ENCODE measurements at places on chromosomes 16 and 17.

DNA sequence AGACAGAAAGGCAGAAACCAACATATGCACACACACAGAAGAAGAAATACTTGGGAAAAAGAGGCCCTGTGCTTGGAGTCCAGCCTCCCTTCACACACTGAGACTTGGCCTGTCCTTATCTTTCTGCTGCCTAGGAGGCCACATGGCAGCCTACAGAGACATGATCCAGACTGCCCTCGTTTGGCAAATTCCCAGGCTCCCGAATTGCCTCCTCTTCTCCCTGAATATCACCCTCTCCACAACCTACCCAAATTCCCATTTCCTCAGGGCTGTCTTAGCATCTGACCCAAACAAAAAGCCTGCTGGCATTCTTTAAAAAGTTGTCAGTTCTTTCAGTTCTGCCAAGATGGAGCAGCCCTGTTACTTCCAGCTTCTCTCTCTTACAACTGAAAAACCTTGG lies 59.8 kb downstream of the DNAH17 start:
- DNase-seq = no peak

- DNase-seq = peak; percentile 36
These were observed 363.7 kb downstream of the SNX29 start for GRCh38 chr16:12340151-12340733.

DNA sequence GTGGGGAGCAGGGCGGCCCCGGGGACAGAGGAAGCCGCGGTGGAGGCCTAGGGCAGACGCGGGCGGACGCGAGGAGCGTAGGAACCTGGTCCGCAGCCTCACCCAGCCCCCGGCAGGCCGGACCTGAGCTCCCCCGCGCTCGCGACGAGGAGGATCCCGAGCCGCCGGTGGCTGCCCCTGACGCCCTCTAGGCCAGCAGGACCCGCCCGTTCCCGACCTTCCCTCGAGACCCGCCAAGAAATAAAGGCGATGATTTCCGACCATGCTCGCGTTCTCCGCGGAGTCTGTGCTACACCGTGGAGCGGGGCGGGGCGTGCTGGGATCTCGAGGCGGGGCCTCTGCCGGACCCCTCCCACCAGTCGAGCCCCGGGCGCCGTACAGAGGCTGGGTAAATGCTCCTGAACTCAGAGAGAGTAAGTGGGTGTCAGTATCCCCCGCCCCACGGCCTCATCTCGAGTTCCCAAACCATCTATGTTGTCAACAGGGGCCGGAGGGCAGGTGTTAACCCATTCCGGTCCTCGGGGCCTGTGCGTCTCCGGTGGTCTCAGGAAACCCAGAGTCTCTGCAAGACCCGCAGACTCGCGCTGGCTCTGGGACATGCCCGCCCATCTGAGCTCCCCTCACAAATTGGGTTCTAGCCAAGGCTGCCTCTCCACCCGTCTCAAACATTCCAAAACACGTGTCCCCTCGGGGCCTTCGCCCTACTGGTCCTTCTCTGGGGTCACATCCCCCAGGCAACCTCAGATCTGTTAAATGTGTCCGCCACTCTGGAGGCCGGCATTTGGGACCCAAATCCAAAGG lies 13.7 kb downstream of the SYCE1L start:
- DNase-seq = peak; percentile 66

- DNase-seq = no peak
These were observed 430 bp downstream of the AMFR start for GRCh38 chr16:56424791-56425438.

DNA sequence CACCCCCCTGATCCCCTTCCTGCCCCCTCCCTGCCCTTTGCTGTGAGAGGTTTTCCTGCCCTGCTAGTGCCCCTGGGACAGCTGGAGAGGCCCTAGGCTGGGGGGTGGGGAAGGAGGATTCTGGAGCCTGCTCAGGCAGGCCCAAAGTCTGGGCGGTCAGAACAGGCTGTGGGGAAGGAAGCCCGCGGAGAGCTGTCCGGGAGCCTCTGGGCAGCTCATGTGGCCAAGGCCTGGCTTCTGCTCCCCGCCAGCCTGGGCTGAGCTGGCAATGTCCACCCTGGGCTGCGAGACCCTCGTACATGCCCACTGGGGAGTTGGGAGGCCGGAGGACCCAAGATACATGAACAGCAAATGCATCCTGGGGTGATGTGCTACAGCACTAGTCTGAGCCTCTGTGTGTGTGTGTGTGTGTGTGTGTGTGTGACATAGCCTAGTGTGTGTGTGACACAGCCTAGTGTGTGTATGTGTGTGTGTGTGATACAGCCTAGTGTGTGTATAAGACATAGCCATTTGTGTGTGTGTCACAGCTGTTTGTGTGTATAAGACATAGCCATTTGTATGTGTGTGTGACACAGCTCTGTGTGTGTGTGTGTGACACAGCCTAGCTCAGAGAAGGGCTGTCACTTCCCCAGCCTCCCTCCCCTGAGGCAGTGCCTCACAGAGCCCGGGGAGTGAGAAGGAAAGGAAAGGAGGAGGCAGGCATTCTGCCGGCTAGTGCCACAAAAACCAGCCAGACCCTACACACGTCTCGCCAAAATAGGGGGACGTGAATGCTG lies 201.4 kb upstream of the CIBAR2 start:
- DNase-seq = no peak

Measured in hematopoietic multipotent progenitor cell treated with erythropoietin and hydrocortisone succinate and interleukin-3 and kit ligand, for 6 days (in vitro differentiated cells).